ENCODE measurements at places on chromosomes 1 and 21.

DNA sequence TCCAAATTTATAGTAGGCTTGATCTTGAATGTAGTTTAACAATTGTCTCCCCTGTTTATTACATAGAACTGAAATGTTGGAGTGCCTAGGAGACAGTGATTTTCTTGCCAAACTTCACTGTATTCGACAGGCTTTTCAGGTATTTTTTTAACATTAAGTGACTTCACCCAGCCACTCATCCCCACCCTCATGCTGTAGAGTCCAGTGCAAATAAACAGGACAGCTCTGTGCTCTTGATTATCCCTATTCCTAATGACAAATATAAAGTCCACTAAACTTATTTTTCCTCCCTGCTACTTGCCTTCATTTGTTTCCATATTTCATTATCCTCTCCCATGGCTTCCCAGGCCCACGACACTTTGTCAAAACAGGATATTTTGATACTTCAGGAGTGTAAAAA is 29.2 kb upstream of the NEXN start:
- DNase-seq: no peak

DNA sequence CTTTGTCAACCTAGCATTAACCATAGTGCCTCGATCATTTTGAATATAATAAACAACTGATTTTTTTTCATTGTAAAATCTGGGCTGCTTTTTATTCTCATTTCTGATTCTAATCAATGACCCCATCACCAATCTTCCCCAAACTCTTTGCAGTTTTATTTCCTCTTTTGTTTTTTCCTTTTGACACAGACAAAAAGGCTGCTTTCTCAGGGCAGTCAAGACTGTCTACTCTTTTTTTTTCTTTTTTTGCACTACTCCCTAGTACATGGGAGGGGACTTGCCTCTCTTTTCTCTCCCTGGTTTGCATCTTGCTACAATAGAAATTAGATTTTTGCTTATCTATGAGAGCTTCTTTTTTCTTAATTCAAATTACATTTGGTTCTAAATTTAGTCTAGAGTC is 987.9 kb downstream of the ADGRL2 start:
- DNase-seq: no peak

- no peak for DNase-seq
These were observed 64.1 kb upstream of the BMP8A start for GRCh38 chr1:39427374-39427773.

DNA sequence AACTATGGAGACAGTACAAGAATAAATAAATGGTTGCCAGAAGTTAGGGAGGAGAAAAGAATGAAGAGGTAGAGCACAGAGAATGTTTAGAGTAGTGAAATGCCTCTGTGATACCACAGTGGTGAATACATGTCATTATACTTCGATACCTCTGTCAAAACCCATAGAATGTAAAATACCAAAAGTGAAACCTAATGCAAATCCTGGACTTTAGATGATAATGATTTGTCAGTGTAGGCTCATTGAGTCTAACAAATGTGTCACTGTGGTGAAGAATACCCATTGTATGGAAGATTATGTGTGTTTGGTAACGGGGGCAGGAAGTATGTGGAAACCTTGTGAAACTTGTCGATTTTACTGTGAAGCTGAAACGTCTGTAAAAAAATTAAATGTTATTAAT is 1106.5 kb upstream of the TMPRSS15 start:
- DNase-seq: no peak

GRCh38 chr1:160503087-160503486 is 20.0 kb downstream of the SLAMF6 start:
- no peak for DNase-seq

DNA sequence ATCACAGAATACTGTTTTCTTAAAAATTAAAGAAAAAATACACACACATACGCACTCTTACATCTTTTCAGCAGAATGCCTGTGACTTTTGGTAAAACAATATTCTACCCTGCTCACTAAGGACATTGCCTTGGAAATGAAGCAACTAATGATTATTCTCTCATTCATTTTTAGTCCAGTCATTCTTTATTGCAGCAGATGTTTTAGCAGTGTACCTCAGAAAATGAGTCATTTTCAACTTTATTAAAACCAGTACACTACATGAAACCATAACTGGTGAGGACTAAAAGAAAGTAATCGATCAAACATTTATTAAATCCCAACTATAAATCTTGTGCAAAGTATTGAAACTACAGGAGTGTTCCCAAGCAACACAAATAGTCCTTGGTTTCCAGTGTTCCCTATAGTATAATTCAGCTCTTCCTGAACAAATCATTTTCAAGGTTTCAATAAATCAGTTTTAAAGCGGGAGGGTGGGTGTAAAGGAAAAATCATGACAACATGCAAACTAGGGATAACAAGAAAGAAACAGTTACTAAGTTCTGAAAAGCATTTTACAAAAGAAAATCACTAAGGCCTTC is 114.2 kb downstream of the ADGRL4 start:
- DNase-seq: no peak

DNA sequence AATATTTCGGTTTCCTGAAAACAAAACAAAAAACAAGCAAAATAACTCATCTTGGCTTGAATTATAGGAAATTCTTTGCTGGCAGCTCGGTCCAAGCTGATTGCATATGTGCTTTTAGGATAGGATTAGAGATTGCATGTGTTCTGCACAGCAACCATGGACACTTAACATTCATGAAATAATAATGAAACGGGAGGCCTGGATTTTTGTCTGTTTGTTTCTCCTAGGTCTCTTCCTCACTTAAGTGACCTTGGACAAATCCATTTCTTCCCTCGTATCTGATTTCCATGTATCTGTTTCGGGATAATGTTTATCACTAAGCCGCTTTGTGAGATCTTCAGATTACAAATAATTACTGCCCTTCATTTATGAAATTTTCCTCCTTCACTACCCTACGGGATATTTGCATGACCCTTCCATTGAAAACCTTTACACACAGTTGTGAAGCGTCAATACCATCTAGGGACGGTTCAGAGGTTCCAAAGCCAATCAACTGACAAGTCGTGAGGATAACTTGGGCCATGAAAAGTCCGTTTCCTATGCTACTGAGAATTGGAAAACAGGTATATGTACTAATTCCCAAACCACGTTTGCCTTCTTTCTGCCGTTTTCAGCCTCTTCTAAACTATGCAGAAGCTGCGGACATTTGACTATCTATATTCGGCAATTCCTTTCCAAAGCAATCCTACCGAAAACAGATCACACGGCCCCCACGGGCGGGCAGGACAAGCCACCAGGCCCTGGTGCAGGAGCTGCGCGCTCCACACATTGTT is 1.3 kb upstream of the H3-3A start:
- DNase-seq: no peak

GRCh38 chr1:170789063-170789462 is 125.1 kb downstream of the PRRX1 start:
- no peak for DNase-seq

DNA sequence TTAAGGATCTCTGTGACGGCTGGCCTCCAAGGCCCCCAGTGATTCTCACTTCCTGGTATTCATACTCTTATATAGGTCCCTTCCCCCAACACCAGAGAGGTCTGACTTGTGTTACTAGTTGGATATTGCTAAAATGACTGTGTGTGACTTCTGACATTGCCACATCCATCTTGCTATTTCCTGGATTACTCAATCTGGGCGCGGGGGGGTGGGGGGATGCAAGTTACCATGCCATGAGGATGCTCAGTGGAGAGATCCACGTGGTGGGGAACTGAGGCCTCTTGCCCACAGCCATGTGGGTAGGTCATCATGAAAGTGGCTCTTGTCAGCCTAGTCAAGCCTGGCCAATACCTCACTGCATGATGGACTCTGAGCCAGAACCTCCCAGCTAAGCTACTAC is 117.0 kb downstream of the UBE2U start:
- DNase-seq: no peak

GRCh38 chr1:242240077-242240476 is 241.2 kb upstream of the MAP1LC3C start:
- no peak for DNase-seq

DNA sequence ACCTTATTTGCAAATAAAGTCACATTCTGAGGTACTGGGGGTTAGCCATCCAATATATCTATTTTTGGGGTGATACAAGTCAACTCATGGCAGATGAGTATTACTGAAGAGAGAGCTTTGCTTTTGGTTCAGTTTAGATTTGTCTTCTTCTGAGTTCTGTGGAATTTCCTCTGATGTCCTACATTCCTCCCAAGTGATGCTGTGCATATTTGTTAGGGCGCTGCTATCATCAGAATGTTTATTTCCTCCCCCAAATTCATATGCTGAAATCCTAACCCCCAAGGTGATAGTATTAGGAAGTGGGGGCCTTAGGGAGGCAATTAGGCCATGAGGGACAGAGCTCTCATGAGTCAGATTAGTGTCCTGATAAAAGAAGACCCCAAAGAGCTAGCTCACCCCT is 96.2 kb upstream of the WLS start:
- DNase-seq: no peak

- no peak for DNase-seq
These were observed 470 bp upstream of the NAXE start for GRCh38 chr1:156591181-156591431.

GRCh38 chr1:11806307-11806936 is 431 bp downstream of the CLCN6 start:
- no peak for DNase-seq

GRCh38 chr1:147892216-147892615 is 10.4 kb upstream of the GJA8 start:
- DNase-seq: no peak

DNA sequence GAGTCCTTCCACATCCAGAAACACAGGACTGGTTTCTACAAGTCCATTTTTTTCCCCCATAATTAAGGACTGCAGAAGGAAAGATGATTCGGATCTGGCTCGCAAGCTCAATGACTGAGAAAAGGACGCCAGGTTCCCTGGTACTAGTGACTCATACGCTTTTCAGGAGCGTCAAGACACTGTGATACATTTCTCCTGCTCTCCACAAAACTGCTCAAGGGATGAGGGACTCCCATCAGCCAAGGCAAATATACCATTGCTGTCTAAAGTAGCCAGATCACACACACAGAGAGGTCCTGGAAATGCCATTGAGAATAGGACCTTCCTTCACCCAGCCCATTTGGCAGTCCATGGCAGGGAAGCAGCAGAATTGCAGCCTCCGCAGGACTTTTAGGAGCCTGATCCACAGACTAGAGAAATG is 253.6 kb upstream of the IRF2BP2 start:
- DNase-seq: no peak

GRCh38 chr1:82269431-82269830 is 468.7 kb downstream of the ADGRL2 start:
- DNase-seq: no peak

- no peak for DNase-seq
These were observed 93.4 kb downstream of the FGGY start for GRCh38 chr1:59390307-59390706.

- no peak for DNase-seq
These were observed 104.1 kb upstream of the TMPRSS2 start for GRCh38 chr21:41611966-41612606.

DNA sequence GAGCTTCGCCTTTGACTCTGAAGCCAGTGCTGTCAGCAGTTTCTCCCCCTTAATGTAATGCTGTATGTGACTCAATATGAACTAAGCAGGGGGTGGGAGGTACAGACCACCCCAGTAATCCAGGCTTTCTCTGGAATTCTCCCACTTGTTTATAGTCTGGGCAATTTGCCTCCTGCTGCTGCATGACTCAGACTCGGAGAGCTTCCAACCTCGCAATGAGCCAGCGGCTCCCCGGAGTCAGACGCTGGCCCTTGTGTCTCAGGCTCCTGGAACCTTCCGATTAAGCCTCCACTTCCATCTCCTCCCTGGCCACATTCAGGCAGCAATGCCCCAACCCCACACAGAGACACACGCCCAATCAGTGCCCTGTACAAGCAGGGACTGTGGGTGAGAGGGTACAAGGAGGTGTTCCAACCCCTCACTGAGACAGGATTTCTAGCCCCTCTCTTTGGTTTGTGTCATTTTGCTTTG is 471.7 kb upstream of the VAMP3 start:
- no peak for DNase-seq

DNA sequence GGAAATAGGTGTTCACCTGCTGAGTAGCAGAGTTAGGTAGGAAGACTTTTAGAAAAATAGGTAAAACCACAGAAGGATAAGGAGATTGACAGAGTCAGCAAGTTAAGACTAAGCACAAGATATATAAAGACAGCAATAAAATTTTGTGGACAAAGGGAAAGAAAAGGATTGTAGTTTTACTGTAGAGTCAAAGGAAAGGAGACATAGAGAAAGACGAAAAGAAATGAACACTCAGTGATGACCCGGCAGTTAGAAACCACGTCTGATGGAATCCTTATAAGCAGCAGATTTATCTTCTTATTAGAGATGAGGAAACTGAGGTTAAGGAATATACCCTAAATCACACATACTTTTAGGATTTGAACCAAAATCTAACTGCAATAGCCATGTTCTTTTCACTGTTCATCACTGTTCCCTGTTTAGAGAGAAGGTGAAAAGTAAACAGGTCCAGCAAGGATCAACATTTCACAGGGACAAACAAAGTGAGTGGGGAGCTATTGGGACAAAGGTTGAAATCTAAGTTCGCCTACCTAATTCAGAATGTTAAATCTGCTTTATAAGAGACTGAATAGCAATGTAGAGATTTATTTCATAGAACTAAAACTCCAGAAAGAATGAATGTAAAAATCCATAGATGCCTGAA is 6.8 kb downstream of the FRRS1 start:
- DNase-seq: no peak

DNA sequence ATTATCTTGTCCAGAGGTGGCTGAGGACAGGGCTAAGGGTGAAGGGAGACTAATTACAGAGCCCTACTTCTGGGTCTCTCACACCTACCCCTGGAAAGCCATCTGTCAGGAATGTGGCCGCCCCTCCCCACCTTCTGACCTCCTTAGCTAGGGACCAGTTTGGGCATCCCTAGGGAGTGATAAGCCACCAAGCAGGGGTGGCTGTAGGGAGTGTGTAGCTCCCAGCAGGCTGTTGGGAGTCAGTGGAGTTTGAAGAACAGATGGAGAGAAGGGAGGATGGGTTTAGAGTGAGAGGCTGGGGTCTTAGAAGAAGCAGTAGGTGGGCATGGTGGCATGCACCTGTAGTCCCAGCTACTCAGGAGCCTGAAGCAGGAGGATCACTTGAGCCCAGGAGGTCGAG is 808 bp upstream of the SERINC2 start:
- DNase-seq: no peak

DNA sequence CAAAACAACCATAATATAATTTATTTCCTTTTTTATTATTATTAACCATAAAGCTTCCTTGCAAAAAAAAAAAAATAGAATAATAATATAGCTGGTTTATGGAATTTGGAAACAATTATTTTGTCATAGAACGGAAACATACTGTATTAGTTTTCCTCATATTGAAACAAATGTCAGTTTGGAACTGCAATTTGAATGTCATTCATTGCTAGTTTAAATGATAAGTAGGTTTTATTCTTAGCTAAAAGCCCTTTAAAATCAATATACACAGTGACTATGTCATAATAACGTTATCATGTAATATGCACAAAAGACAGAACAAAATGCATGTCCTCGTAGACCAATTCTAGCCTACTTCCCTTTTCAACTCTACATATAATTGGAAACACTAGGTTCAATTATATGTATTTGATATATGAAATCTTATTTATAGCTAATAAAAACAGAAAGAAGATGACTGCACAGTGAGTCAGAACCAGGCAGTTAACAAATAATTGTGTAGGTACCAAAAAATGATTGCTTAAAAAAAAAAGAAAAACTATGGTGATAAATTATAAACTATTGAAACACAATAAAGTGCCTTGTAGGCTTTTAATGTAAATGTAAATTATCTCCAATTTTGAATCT is 85.2 kb upstream of the EXO1 start:
- no peak for DNase-seq

GRCh38 chr1:61444288-61444687 is 280.7 kb downstream of the TM2D1 start:
- no peak for DNase-seq

Measured in T-cell (primary cell).